Fibroblast of lung (primary cell): ENCODE measurements at places on chromosomes 7 and 10. TPM values are rescaled to one million over a fixed set of nuclear protein-coding genes. Genes with fewer than 3 reads are reported as not detected.

CXCL12 gene
- 526 and 611 TPM in 2 replicates for total RNA-seq

CLCN1 gene
- total RNA-seq = under 0.01 TPM in 2 replicates

CYP26C1 gene
- total RNA-seq = under 0.01 TPM in 2 replicates

CPN1 gene
- not detected in 2 replicates for total RNA-seq

FKBP6 gene
- total RNA-seq = not detected in 2 replicates

DNA sequence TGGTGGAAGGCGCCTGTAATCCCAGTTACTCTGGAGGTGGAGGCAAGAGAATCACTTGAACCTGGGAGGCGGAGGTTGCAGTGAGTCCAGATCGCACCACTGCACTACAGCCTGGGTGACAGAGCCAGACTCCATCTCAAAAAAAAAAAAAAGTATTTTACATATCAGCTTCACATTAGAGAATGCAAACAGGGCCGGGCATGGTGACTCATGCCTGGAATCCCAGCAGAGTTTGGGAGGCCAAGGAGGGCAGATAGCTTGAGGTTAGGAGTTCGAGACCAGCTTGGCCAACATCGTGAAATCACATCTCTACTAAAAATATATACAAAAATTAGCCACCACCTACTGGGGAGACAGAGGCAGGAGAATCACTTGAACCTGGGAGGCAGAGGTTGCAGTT is 31.6 kb downstream of the USP54 start:
- DNase-seq = peak; percentile 26

- DNase-seq = no peak
These were observed 5.0 kb upstream of the TNS3 start for GRCh38 chr7:47586925-47587324.

DNA sequence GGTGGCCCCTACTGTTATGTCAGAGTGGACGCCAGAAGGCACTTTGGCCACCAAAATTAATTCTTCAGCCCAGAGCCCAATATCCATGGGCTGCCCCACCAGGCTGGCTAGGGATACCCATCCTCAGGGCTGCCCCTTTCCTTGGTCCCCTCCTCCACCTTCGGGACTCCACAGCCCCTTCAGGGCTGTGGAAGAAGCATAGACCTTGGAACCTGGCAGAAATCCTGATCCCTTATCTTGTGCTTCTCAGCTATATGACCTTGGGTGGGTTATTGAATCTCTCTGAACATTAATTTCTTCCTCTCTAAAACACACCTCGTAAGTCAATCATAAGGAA is 499 bp upstream of the TMUB1 start:
- no peak for DNase-seq

GRCh38 chr7:44391171-44391570 is 65.8 kb upstream of the CAMK2B start:
- DNase-seq = no peak

- DNase-seq = no peak
These were observed 754 bp upstream of the PHYHIPL start for GRCh38 chr10:59175538-59176240.

DNA sequence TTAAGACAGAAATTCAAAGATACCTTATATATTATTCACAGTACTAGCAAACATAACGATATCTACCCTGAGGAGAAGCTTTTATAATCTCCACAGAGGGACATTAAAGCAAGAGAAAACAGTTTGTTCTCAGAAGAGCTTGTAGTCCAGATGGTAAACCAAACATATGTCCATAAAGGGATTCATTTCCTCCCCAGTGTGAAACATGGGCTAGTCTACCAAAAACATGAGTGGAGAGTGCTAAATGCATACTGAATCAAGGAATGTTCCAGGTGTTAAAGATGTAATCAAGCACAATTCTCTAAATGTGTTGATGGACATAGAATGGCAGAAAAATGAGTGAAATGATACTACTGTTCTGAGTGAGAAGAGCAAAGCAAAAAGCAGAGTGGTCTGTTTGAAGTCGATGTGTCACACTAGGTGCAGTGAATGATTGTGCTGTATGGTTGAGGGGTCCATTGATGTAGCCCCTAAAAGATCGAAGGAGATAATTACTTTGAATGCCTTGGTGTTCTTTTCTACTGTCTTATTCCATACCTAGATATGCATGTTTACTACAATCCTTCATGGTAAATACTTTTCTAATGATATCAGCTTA is 25.3 kb downstream of the BCAP29 start:
- DNase-seq = no peak

DNA sequence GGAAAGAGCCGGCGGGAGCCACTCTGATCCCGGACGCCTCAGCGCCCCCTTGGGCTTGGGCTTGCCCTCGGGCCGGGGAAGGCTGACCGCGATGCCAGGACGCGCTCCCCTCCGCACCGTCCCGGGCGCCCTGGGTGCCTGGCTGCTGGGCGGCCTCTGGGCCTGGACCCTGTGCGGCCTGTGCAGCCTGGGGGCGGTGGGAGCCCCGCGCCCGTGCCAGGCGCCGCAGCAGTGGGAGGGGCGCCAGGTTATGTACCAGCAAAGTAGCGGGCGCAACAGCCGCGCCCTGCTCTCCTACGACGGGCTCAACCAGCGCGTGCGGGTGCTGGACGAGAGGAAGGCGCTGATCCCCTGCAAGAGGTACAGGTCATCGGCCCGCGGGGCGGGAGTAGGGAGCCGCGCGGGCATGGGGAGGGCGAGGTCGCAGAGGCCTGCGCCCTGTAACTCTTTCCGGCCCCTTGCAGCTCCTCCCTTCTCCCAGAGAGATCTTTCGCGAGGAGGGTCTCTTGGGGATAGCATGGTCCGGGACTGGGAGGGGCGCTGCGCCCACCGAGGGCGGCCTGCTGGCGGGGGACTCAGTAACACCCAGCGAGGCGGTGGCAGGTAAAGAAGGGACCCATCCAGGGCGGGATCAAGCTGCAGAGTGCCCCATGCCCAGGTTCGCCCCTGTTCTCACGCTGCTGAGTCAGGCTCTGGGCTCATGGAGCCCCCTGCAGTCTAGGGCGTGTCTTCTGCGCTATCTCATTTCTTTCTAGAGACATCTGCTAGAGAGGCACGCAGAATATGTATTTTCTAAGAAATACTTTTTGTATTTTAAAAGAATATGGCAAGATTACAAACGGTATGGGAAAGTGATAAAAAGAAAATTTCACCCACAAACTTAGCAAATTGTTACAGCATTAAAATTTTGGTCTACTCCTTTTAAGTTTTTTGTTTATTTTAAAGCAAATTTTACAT is 687 bp downstream of the EPDR1 start:
- no peak for DNase-seq

DNA sequence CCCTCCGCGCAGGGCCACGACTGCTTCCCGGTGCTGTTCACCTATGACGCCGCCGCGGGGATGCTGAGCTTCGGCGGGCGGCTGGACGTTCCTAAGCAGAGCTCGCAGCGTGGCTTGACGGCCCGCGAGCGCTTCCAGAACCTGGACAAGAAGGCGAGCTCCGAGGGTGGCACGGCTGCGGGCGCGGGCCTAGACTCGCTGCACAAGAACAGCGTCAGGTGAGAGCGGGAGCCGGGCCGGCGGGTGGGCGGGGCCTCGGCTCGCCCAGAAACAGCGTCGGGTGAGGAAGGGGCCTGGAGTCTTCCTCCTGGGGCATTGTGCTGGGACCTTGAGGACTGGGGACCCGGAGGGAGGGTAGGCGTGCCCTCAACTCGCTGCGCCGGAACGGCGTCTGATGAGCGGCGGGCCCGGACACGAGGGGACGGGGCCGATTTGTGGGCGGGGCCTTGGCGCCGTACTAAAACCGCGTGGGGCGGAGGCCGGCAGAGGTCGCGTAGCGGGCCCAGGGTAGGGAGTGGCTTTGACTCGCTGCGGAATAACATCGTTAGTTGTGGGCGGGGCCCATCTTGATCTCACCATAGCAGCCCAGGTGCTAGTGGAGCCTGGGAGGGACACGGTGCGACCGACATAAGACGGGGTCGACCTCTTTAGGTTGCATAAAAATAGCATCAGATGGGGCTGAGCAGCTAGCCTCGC is 15.6 kb downstream of the PDAP1 start:
- peak; percentile 69 for DNase-seq

DNA sequence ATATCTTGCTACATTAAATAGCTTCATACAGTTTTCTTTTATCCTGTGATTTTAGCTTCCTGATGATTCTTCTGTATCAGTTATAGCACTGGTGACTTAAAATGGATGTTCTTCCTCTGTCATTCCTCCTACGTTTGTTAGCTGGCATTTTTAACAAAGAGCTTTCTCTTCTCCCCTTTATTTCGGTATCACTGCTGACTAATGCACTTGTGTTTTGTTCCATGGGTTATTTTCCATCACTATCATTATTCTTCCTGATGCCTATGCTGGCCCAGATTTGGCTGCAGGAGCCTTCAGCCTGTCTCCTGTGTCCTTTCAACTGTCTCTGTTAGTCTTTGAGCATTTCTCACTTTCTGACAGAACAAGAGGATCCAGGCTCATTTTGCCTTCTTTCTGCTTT is 13.1 kb downstream of the BMS1 start:
- no peak for DNase-seq

GRCh38 chr7:4880218-4880617 is 3.3 kb downstream of the RADIL start:
- DNase-seq = no peak

GRCh38 chr10:92404612-92405418 is 113.8 kb downstream of the MARCHF5 start:
- no peak for DNase-seq

DNA sequence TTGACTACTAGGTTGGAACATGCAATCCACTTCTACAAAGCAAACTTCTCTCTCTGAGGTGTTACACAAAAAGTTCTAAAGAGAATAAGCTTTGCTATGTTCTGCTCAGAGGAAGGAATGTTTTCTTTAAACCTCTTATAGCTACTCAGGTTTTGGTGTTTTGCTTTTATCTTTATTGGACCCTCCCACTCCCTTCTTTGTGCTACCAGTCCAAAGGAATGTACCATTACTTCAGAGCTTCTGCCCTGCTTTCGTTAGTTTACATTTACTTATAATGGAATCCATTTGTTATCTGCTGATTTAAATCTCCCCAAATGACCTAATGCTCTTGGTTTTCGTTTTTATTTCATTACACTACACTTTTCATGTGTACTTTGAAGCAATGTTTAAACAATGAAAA is 154.9 kb downstream of the ATE1 start:
- peak; percentile 81 for DNase-seq

GRCh38 chr7:143073556-143073955 is 21.4 kb downstream of the OR6V1 start:
- DNase-seq = no peak

GRCh38 chr7:134505856-134506255 is 21.5 kb upstream of the AKR1B10 start:
- no peak for DNase-seq

DNA sequence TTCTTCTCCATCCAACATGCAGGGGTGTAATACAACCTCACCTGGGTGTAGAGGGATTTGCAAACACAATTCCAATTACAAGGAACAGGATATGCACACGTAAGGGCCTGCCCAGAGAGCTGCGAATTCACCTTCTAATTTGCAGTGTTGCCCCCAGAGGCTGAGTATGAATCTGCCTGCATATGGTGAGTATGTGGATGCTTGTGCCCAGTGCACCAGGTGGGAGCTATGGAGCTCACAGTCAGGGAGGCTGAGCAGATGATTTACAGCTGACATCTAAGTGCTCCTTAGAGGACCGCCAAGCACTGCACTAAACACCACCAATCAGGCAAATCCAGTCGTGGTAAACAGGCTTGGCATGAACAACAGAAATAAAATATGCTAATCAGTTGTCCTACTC is 132.0 kb downstream of the RELN start:
- DNase-seq = no peak

GRCh38 chr7:33143996-33144718 is 14.8 kb downstream of the BBS9 start:
- peak; percentile 86 for DNase-seq

GRCh38 chr10:70828923-70829322 is 13.2 kb downstream of the SGPL1 start:
- no peak for DNase-seq

DNA sequence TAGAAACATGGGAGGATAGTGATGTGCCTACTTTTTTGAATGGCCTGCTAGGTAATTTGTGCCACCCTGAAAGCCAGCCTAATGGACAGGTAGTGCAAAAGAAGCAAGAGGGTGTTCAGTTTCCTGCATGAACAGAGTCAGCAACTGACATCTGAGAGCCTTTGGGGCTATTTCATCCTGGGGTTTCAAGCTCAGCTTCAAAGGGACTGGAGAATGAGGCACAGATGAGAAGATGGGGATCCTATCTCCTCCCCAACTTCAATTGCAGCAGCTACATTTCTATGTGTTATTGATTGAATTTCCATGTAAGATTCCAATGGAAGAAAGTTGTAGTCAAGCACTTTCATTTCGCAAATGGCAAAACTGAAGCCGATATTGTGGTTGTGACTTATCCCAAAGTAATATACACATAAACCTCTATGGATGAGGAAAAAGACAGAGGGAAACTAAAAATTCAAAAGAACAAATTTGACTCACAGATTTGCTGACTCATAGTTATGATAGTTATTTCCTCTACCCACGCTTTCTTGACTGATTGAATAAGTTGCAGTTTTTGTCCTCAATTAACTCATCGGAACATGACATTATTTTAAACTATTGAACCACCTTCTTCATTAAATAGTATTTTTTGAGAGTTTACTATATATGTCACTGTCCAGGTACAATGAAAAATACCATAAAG is 42.6 kb upstream of the NRP1 start:
- peak; percentile 85 for DNase-seq

DNA sequence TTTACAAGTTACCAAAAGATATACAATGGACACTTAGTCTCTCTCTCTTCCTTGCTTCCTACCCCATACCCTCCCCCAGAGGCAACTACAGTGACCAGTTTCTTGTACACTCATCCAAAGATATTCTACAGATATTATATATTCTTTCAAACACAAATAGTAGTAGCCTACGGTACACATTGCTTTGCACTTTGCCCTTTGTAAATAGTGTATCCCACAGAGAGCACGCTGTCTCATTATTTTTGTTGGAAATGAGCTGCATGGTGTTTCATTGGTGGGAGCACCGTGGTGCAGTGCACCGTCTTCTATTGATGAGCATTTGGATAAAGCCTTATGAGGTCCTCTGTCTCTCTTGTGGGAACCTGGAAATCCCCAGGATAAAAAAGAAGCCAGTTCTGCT is 24.2 kb downstream of the STRA8 start:
- DNase-seq = no peak

- DNase-seq = no peak
These were observed 402.0 kb downstream of the RPS24 start for GRCh38 chr10:78435484-78436221.

DNA sequence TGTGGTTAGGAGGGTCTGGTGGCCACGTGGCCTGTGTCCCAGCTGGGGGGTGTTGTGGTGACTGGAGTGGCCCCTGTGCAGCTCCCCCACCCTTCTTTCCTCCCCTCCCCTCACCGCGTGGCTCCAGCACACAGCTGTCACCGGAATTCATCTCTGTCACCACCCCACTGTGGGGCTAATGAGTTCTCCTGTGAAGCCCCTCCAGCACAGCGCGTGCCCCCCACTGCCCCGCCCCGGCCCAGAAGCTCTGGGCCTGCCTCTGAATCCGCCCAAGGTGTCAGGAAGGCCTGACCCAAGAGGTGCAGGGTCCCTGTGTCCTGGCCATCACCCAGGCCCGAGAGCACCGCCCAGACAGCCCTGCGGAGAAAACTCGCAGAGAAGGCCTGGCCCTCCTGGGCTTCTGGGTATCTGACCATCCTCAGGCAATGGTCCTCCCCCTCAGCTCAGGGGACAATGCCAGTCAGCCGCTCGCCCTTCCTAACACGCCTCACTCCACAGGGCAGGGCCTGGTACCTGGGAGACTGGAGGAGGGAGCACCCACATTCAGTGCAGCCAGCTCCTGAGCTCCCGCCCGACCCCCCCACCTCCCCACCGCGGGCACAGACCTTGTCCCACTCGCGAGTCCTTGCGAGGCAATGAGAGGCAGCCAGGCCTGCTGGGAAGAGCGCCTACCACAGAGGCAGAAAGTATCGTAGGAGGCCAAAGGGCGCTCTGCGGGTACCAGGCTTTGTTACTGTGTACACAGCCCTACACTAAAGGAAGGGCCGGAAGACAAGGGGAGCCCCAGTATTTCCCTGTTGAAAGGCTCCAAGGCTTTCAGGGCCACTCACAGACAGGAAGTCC is 38.2 kb downstream of the GBX1 start:
- DNase-seq = no peak
